ENCODE measurements at places on chromosomes 7 and 10.

- no peak for DNase-seq
These were observed 866 bp upstream of the SFMBT2 start for GRCh38 chr10:7411671-7412128.

GRCh38 chr7:145347271-145347670 is 511.4 kb upstream of the TPK1 start:
- no peak for DNase-seq

DNA sequence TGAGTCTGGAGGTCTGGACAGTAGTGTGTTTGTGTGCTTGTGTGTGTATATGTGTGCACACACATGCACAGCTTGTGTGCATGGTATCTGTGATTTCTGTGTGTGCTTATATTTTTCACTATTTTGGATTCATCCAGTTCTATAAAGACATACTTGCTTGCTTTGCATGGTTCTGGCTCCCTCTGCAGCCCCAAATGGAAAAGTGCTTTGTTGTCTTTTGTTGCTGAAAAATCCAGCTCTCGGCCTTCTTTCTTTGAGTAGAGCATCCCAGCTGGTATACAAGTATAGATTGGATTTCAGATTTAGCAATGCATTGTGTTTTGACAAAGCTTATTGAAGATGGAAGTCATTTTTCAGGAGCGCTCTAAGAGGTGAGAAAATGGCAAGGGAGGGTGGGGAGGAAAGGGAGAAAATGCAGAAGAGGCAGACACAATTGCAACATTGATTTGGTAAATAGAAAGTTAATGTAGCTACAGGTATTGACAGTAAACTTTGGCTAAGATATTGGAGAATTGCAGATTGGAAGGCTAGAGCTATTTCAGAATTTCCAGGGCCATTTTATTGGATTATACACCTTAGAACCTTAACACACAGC is 333.9 kb downstream of the AUTS2 start:
- peak; percentile 13 for DNase-seq

- no peak for DNase-seq
These were observed 405.5 kb downstream of the ANKRD7 start for GRCh38 chr7:118629898-118630438.

GRCh38 chr10:96254976-96255375 is 16.4 kb downstream of the BLNK start:
- DNase-seq = no peak

DNA sequence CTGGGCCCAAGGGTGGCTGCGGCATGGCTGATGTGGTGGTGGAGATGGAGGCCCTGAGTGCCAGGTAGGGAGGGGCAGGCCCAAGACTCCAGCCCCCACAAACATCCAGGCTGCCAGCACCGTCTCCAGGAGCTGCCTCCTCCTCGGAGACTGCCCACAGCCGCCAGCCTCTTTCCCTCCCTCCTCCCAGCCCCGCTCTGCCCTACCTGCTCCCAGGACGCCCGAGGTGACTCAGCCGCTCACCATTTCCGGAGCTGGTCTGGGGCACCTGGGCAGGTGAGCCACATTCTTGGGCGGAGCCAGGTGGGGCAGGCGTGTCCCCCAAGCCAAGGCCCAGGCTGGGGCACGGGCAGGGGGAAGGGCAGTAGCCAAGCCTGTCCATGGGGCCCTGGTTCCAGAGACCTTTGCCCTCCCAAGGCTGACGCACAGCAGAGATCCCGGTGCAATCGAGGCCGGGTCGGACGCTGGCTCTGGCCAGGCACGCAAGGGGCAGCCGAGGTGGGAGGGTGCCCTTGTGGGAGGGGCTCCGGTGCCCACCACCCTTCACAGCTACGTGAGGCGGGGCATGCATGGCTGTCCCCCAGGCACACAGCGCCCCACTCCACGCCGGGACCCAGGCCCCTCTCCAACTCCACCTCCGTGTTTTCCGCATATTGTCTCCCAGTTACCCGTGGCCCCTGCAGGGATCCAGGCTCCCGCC is 8.8 kb downstream of the ADAP1 start:
- peak; percentile 83 for DNase-seq

DNA sequence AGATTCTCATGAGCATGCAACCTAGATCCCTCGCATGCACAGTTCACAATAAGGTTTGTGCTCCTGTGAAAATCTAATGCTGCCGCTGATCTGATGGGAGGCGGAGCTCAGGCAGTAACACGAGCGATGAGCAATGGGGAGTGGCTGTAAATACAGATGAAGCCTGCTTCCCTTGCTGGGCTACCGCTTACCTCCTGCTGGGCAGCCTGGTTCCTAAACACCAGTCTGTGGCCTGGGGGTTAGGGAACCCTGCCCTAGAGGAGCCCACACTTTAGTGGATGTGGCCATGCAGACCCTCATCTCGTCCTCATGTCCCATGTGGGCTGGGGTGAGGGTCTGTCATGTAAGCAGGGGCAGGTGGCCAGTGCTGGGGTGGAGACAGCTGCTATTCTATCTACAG is 417.6 kb downstream of the GLRX3 start:
- DNase-seq = no peak

- DNase-seq = peak; percentile 10
These were observed 845.0 kb downstream of the CNTNAP2 start for GRCh38 chr7:146961617-146962016.

DNA sequence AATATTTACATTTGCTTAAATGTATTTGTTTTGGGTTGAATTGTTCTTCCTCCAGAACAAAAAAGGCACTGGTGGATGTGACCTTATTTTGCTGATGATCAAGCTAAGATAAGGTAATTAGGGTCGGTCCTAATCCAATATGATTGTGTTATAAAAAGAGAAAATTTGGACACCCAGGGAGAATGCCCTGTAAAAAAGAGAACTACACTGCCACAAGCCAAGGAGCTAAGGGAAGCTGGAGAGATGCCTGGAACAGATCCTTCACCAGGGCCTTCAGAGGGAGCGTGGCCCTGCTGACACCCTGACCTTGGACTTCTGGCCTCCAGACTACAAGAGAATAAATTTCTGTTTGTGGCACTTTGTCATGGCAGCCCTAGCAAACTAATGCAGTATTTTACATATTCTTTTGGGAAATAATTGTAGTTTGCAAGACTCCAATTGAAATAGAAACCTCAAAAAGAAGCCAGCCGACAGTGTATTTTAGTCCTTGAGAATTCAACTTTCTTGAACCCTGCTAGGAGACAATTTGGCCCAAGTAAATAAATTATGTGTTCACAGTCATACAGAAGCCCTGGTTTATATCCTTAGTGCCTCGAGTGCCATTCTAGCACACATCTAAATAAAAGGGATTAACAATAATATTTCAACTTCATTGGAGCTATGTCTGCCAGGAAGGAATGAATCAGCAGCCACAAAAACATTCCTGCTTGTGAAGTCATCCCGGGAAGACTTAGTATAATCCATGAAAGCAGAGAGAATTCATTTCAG is 164.6 kb downstream of the PKD1L1 start:
- peak; percentile 61 for DNase-seq

DNA sequence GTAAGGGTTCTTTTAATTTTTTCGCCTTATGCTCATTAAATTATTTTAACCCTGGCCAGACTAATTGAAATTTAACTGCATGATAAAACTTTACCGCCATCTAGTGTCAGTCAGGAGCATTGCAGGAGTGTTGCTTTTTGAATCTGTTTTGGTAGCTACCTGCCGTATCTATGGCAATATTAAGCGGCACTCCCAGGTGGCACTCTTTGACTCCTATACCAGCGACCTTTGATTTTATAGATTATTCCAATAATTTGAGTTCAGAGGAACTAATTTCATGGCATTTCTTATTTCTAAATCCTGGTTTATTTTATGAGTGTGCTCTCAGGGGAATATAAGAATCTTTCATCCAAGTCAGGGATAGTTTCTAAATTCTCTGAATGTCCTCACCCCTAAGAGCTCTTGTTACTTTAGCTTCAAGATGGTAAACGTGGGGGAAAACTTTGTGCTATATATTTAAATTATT is 198.9 kb downstream of the REEP3 start:
- peak; percentile 88 for DNase-seq

- DNase-seq = no peak
These were observed 111.3 kb downstream of the CABCOCO1 start for GRCh38 chr10:61774031-61774430.

GRCh38 chr10:73768881-73769280 is 13.0 kb upstream of the CHCHD1 start:
- DNase-seq = no peak

GRCh38 chr7:50751146-50751545 is 31.6 kb downstream of the GRB10 start:
- no peak for DNase-seq

GRCh38 chr10:37774351-37774750 is 83.1 kb downstream of the ZNF248 start:
- DNase-seq = no peak

DNA sequence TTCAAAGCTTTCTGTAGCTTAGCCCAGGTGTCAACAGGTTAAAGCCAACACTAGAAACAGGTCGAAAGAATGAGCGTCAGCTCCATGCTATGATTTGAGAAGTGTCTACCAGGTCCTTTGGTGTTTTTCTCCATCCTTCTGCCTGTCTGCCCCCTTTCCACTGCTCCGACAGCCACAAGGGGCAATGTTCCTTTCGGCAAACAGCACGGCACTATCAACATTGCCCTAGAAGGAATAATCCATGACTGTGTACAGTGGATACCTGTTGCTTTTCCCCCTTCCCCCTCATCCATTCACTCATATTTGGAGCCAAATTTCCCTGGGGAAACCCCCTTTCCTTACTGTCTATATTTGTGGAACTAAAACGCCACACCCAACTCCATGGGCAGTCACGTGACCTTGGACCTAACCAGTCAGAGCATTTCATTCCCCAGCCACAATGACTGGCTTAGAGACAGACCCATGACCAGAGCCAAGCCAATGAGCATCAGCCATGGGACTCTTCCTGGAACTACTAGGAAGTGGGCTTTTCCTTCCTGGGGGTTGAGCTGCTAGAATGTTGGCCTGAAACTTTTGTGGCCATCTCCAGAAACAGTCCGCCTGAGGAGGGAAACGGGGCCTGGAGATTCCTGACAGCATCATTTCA is 51.5 kb downstream of the AFAP1L2 start:
- DNase-seq = no peak

GRCh38 chr10:60323162-60323561 is 66.5 kb downstream of the ANK3 start:
- DNase-seq = no peak

DNA sequence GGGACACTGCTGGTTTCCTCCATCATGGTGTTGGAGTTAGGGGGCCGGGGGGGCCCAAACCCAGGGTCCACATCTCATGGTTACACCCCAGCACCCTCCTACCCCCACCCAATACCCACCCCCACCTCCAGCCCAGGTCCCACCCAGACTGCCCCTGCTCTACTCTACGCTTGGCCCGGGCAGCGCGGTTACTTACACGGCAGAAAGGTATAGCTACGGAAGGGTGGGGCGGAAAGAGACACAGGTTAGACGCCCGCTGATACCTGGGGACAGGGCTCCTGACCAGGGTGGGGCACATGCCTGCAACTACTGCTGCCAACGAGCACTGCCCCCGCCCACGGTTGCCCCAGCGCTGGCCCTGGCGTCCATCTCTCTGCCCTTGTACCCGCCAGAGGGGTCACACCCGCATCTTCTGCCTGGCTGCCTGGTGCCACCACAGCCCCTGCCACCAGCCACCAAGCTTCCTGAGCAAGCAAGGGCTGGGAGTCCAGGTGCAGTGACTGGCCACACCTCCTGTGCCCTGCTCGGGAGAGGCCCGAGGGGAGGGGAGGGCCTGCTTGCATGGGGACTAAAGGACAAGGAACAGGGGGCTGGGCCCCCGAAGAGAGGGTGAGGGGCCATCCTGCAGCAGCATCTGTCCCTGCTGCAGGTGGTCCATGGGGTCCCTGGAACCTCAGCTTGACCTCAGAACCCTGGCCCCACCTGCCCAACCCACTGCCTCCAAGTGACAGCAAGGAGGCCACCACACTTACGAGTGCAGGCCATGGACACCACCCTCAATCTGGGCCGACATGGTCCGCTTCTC is 16.1 kb downstream of the IMPDH1 start:
- DNase-seq = no peak

DNA sequence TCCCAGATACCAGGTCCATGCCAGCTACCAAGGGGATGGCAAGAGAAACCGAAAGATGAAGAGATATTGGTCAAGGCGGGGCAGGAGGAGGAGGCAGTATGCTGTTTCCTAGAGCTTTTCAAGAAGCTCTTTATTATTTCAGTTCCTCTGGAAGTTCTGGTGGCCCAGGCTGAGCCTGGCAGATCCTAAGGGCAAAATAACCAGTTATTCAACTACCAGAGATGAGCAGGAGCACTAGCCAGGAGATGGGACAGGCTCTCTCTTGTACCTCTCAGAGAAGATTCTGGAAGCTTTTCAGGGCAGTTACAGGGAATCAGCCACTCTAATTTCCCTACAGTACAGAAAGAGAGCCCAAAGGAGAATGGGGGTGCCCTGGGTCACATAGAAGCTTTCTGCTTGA is 5.3 kb downstream of the DNAJB12 start:
- DNase-seq = no peak

DNA sequence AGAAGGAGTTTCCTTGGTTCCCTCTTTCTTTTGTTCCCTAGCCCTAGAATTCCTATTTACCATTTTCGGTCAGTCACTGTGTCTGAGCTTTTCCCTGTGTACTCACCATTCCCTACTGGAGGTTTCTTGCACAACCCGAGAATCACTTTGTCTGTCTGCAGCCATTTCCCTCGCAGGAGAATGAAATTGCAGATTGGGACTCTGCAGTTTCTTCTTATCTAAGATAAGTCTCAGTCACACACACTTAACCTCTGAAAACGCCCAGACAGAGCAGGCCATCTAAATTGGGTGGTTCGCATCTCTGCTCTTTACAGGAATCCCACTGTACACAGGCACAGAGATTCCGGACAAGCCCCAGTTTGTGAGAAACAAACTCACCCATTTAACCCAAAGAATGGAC is 58.6 kb upstream of the CNTNAP2 start:
- no peak for DNase-seq

GRCh38 chr10:34768261-34768971 is 46.7 kb downstream of the PARD3 start:
- no peak for DNase-seq

DNA sequence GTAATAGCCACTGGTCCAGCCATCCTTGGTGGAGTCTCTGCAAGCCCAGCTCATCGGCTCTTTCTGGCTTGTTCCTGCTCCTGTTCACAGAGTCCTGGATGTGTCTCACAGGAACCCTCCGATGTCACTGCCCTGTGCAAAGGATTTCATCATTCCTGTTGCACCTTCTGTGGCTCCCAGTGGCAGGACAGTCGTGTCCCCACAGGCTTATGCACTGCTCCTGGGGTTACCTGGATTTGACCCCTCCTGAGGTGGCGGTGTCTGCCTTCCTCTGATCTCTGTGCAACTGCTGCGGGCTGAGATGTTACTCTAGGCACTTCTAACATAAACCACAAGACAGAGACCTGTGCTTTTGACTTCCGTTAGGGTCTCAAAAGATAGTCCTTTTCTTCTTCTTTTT is 30.6 kb downstream of the APBB1IP start:
- no peak for DNase-seq
